ENCODE measurements at places on chromosomes 13 and 19. TPM values are rescaled to one million over a fixed set of nuclear protein-coding genes. Genes with fewer than 3 reads are reported as not detected.

UPK1A gene
- not detected for total RNA-seq

DMPK gene
- 3.9 TPM for total RNA-seq

RNF17 gene
- total RNA-seq, result 0.05 TPM

ZNF417 gene
- total RNA-seq, result 15.1 TPM

ZNF813 gene
- 4.6 TPM for total RNA-seq

GPR18 gene
- total RNA-seq, result 8.1 TPM

KLK3 gene
- total RNA-seq, result 0.19 TPM

CGB2 gene
- not detected for total RNA-seq

ARMC6 gene
- total RNA-seq, result 36.6 TPM

SPRED3 gene
- total RNA-seq, result under 0.01 TPM

SEMA6B gene
- 0.85 TPM for total RNA-seq

ZNF837 gene
- 3.8 TPM for total RNA-seq

IL12RB1 gene
- total RNA-seq, result 7.4 TPM

MEDAG gene
- 0.76 TPM for total RNA-seq

NLRP11 gene
- under 0.01 TPM for total RNA-seq

ZNF738 gene
- 16.1 TPM for total RNA-seq

KL gene
- total RNA-seq, result 1.6 TPM

ZNF439 gene
- total RNA-seq, result 15.2 TPM

Measured in thymus (tissue), 14 donors.